ENCODE measurements at places on chromosomes 16 and 17.

- DNase-seq = no peak
Measured at GRCh38 chr17:3894911-3895343, 2.1 kb upstream of the CAMKK1 start.

- DNase-seq = no peak
Measured at GRCh38 chr16:56478281-56479049, 27.1 kb downstream of the OGFOD1 start.

GRCh38 chr17:27318228-27318627, 24.3 kb downstream of the WSB1 start:
- no peak for DNase-seq

- DNase-seq = no peak
Measured at GRCh38 chr17:6995500-6996255, at the start of gene ALOX12. Gene ALOX12, plus strand, starts transcription at chr17:6996049. Its CDS starts 69 bp downstream, at chr17:6996118.

- DNase-seq = no peak
Measured at GRCh38 chr17:55988861-55989260, 164.4 kb upstream of the ANKFN1 start.

- no peak for DNase-seq
Measured at GRCh38 chr17:18187226-18187625, 3.6 kb downstream of the ALKBH5 start.

DNA sequence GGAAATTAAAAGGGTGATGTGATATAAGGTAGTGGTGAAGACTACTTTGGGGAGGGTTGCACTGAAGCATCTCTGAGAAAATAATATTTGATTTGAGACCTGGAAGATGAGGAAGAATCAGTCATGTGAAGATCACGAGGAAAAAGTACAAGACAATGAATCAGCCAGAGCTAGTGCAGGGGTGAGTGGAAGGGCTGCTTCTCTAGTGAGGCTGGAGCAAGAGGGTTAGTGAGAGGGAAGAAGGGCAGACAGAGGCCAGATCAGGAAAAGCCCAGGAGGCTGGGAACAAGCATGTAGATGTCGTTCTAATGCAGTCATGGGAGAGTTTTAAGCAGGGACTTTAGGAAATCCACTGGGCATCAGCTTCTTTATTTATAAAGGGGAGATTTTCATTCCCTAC, 504.2 kb upstream of the SALL1 start:
- no peak for DNase-seq

- DNase-seq = no peak
Measured at GRCh38 chr16:30766206-30766932, 4.2 kb downstream of the RNF40 start.

GRCh38 chr17:19654342-19654886, 5.9 kb downstream of the ALDH3A2 start:
- DNase-seq = no peak

DNA sequence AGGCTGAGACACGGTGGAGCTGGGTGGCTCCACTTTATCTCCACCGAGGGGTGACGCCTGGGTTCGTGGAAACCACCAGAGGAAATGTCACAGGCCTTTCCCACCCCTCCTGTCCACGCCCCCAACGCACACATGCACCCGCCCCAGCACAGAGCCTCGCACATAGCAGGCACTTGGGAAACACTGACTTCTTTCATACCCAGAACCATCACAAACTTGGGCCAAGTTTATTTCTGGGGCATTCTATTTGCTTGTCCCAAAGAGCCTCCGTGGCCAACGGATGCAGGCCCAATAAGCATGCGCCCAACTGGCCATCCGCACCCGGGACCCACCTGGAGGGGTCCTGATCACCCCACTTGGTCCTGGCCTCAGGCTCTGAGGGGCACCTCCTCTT, 3.3 kb downstream of the BCAR1 start:
- peak; percentile 27 for DNase-seq

DNA sequence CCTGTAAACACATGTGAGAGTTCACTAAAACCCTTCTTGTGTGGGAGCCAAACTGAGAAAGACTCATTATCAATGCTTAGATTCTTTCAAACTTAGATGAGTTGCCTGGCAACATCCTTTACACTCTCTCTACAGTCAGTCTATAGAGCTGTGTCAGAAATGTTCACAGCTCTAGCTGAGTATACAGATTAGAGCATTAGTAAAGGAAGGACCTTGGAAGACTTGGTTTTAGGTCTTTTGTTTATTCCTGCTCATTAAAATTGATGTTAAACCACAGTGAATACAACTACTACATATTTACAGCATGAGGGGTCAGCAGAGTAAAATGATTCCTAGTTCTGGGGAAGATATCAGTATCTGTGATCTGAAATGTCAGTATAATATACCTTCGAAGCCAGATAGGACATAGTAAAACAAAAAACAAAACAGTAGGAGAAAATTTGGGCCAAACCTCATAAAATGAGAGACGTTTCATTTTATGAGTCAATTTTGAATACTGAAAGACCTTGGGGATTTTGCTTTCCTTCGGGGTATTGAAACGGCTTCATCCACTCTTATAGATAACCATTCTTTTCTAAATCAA, 186.0 kb downstream of the TANC2 start:
- no peak for DNase-seq

DNA sequence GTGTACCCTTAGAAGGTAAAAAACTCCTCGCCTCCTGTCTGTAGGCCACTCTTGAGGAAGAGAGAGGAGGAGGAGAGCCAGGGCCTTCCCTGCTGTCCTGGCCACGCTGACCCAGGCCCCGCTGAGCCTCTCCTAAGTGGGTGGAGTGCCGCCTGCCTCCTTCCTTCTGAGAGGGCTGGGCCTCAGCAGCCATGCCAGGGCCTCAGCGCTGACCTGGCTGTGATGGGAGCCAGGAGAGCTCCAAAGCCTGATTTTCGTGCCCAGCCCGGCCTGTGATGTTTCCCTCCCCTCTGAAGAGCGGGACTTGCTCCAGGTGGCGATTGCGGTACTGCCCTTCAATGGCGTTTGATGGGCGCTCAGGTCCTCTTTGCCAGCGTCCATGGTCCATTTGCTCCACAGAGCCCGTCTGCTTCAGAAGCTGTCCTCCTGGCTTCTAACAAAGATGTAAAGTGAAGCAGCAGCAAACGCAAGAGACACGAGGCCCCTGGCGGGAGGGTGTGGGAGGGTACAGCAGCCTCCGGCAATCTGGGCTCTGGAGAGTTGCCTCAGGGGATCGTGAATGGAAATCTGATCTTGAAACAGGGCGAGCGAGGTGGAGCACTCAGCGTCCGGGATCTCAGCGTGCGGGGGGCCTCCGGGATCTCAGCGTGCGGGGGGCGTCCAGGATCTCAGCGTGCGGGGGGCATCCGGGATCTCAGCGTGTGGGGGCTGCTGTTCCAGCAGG, 93.5 kb downstream of the NPIPB11 start:
- DNase-seq = no peak

GRCh38 chr16:53771655-53772497, 67.9 kb downstream of the FTO start:
- DNase-seq = no peak

GRCh38 chr17:57552114-57552624, 192.9 kb downstream of the CCDC182 start:
- peak; percentile 34 for DNase-seq
